ENCODE measurements at places on chromosomes 5 and 9.

DNA sequence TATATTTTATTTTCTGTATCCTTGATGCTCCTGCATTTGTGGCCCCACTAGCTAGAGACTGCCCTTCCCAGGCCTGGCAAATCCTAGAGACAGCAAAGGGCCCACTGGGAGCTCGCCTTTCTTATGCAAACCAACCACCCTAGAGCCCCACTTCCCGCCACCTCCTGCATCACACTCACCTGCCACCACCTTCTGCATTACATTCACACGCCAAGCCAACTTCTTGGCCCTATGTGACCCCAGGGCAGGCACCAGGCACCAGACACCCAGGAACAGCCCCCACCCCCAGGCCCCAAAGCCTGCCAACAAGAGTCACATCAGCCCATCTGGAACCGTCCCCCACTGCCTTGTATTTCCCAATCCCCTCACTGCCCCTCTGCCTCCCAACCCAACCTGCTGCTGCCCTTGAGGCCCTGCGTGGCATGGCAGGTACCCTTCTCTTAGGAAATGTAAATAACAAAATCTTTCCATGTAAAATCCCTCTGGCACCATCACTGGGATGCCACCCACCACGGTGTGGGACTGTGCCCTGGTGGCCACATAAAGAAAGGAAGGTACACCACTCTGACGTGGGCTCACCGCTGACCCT, 22.0 kb downstream of the ROR2 start:
- no peak for DNase-seq

DNA sequence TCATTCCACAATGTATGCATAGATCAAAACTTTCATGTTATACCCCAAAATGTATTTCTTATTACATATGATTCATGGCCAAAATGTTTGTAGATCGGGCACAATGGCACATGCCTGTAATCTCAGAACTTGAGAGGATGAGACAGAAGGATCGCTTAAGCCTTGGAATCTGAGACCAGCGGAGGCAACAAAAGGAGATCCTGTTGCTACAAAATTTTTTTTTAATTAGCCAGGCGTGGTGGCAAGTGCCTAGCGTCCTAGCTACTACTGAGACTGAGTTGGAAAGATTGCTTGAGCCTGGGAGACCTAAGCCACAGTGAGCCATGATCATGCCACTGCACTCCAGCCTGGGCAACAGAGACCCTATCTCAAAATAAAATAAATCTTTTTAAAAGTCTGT, 89.9 kb downstream of the MAPKAP1 start:
- DNase-seq, result no peak

GRCh38 chr9:79329861-79330260, 241.9 kb upstream of the TLE4 start:
- no peak for DNase-seq

- DNase-seq, result no peak
Observed at GRCh38 chr9:83011611-83012010, 51.3 kb downstream of the RASEF start.

DNA sequence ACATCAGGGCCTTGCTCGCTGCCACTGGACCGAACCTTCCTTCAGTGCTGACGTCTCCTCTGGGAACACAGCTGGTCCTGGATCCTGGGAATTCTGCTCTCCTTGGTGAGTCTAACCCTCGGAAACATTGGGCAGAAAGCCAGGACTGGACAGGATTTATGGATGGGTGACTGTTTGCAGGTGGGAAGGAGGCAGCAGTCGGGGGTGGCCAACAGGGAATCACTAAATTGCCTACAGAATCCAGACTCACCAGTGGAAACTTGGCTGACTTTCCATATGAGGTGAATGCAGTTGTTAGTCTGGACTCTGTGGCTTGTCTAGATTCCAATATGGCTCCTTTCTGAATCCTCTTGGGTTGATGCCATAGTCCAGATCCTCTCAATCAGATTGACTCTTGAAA, 203.1 kb downstream of the SAXO1 start:
- DNase-seq, result no peak

- DNase-seq, result no peak
Observed at GRCh38 chr5:93278896-93279295, 302.1 kb downstream of the NR2F1-AS1 start.

DNA sequence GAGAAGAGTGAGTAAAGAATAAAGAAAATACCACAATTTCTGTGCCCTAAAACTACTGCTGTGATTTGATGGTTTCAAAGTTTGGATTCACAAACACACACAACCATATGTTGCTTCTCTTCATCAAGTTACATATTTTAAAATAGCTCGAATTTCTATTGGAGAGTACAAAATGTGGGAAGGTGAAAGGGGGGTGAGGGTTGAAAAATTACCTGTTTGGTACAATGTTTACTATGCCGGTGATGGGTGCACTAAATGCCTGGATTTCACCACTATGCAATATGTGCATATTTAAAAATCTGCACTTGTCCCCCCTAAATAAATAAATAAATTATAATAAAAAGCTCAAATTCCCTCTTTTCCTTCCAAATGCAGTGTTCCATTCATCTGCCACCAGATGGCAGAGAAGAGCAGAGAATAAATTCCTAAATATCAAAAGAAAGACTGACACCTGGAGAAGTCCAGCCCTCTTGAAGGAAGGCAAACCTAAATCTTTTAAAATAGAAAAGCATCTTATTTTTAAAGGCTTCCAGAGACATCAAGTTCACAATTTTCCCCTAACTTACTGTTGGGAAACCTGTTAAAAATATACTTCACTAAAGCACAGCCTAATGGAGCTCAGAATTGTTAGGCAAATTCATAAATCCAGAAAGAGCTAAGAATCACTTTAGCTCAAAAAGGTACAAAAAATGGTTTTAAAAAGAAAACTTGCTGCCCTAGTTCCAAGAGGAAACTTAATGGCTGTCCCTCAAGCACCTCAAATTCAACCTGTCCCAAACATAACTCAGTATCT, 24.8 kb upstream of the HNRNPA0 start:
- DNase-seq, result no peak

- no peak for DNase-seq
Observed at GRCh38 chr9:69820955-69821788, 555 bp downstream of the CFAP95 start.

- DNase-seq, result no peak
Observed at GRCh38 chr9:127572961-127573721, 38.9 kb upstream of the STXBP1 start.

DNA sequence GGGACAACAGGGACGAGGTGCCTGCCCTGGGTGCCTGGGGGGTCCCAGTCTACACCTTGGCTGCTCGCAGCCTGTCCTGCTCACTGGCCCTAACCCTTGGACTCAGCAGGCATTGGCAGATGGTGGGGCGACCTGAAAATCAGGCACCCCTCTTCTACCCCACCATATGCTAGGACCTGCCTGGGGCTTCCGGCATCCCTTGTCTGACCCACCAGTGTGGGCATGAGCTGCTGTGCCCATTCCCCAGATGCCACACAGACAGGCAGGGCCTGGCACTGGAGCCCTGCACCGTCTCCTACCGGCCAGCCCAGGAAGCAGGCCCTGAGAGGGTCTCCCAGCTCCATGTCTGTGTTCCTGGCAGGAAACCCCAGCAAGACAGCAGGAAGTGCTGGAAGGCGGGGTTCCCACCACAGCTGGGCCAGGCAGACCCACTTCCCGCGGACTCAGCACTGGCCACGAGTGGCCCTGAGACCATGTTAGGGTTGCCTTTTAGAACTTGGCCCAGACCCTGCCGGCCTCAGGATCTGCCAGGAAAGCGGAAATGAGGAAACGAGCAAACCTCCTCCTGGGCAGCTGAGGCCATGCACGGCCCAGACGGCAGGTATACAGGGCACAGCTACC, 3.1 kb downstream of the NINJ1 start:
- no peak for DNase-seq

GRCh38 chr5:9898319-9898718, 268.2 kb upstream of the TAS2R1 start:
- DNase-seq, result no peak

DNA sequence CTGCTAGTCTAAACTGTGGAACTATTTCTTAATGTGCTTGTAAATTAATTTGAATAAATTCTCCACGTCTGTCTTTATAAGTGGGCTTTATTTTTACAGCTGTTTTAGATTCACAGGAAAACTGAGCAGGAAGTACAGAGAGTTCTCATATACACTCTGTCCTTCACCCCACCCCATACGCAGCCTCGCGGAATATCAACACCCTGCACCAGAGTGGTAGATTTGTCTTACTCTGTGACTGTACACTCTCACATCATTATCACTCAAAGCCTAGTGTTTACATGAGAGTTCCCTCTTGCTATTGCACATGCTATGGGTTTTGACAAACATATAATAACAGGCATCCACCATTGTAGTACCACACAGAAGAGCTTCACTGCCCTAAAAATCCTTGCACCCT, 179.7 kb upstream of the DAB2 start:
- DNase-seq, result no peak

DNA sequence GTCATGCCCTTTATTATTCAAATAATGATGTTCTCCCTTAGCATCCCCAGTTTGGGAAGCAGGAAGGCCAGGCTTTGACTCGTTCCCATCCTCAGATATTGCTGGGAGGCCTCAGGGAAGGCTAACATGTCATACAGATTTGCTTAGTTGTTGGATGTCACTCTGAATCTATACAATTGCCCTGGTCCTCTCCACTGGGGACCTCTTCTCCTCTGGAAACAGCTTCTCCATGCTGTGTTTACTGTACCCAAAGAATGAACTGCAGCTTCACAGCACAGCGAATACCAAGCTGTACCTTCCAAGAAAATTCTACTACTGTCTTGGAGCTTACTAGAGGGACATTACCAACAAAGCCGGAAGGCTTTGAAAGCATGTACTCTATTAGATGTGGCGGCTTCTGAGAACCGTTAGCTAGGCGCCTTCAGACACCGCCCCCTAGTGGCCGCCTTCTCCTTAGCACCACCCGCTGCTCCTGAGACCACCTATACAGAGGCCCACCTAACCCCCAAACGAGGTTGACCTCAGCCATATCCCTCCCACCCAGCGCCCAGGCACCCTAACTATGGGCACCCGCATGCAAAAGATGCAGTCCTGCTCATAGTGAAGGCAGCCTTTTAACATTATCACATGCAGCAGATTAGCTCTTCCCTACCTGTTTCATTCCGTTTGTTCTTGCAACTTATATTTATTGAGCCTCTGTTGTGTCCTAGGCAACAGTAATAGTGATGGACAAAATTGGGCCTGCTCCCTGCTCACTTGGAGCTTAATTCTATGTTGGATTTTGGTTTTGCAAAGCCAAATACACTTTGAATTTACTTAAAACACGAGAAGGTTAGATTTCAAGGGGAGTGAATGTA, 34.9 kb upstream of the FOXI1 start:
- no peak for DNase-seq

DNA sequence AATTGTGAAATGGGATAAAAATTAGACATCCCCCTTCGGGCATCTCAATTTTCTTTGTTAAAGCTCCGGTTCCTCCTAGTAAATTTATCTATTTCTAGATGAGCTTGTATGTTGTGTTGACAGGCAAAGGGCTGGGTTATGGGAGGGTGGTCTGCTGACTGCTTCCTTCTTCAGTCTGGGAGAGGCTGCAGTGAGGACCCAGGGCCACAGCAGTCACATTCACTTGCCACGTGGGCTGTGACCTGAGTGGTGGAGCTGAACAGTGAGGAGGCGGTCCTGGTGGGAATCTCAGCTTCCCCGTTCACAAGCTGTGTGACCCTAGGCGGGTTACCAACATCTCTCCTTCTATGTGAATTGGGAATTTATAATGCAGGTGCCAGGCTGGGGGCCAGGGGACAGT, 57.5 kb upstream of the RXRA start:
- DNase-seq, result no peak

- no peak for DNase-seq
Observed at GRCh38 chr5:18003784-18004183, 369.5 kb downstream of the TAF11L14 start.

DNA sequence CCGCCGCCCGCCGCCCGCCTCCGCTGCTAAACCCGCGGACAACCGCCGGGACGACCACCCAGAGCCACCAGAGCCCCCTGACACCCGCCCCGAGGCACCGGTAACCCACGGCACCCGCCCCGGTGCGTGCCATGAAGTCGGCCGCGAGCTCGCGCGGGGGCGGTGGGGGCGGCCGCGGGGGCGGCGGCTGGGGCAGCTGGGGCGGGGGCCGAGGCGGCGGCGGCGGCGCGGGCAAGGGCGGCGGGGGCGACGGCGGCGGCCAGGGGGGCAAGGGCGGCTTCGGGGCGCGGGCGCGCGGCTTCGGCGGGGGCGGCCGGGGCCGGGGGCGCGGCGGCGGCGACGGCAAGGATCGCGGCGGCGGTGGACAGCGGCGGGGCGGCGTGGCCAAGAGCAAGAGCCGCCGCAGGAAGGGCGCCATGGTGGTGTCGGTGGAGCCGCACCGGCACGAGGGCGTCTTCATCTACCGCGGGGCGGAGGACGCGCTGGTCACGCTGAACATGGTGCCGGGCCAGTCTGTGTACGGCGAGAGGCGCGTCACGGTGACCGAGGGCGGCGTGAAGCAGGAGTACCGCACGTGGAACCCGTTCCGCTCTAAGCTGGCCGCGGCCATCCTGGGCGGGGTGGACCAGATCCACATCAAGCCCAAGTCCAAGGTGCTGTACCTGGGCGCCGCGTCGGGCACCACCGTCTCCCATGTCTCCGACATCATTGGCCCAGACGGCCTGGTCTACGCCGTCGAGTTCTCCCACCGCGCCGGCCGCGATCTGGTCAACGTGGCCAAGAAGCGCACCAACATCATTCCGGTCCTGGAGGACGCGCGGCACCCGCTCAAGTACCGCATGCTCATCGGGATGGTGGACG, 499 bp downstream of the FBLL1 start:
- no peak for DNase-seq

GRCh38 chr5:7615566-7616061, 219.7 kb downstream of the ADCY2 start:
- no peak for DNase-seq

GRCh38 chr9:14358523-14358922, 44.6 kb upstream of the NFIB start:
- DNase-seq, result no peak
